Stimulated activated CD4-positive, alpha-beta T cell treated with anti-CD3 and anti-CD28 coated beads, Interleukin-12 subunit alpha, Interleukin-12 subunit beta, amount 100 ng/mL, for 4 hours (primary cell): ENCODE measurements at places on chromosomes 2 and 18.

DNA sequence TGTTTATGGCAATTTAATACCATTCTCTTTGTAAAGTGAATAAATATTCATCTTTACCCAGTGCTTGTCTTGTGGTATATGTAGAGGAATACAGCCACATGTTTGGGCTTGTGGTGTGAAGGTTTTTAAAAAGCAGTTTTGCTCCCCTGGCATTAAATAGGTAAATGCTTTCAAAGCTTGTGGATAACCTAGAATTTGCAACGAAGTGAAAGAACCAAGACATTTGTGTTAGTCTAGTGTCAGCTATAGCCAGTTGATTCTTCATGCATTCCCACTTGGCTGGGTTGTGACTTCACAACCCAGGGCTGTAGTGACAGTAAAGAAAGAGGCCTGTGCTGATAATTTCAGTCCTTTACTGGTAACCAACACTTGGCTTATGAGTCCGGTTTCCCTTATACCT lies 32.9 kb upstream of the TOGARAM2 start:
- DNase-seq: no peak

DNA sequence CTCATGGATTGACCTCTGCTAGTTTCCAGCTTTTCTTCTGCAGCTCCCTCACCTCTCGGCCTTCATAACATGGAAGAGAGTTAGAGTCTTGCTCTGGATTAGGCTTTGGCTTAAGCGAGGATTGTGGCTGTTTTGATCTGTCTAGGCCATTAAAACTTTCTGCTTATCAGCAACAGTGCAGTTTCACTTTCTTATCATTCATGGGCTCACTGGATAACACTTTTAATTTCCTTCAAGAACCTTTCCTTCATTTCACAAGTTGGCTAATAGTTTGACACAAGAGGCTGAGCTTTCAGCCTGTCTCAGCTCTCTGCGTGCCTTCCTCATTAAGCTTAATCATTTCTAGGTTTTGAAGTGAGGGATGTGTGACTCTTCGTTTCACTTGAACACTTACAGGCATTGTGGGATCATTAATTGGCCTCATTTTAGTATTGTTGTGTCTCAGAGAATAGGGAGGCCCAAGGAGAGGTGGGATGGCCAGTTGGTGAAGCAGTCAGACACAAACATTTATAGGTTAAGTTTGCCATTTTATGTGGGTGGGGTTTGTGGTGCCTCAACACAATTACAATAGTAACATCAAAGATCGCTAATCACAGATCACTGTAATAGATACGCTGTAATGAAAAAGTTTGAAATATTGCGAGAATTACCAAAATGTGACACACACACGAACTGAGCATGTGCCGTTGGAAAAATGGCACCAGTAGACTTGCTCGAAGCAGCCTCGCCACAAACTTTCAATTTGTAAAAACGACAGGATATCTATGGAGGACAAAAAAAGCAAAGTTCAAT lies 129.3 kb downstream of the ZNF236 start:
- DNase-seq: no peak

DNA sequence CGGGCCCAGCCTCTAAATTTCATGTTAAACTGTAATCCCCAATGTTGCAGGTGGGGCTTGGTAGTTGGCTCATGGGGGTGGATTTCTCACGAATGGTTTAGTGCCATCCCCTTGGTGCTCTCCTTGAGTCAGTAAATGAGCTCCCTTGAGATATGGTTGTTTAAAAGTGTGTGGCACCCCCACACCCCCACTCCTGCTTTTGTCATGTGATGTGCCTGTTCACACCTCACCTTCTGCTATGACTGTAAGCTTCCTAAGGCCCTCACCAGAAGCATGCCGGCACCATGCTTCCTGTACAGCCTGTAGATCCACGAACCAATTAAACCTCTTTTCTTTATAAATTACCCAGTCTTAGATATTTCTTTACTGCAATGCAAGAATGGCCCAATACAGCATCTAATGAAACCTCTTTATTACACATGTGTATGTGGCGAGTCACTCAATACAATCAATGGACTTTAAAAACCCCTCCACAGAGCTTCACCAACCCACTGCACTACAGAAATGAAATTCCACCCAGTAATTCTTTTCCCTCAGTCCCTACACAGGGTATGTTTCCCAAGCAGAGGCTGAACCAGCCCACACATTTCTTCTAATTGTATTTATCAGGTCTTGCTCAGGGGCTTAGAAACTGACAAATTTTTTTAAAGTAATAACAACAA lies 47.3 kb downstream of the WDFY1 start:
- DNase-seq: no peak

- peak; percentile 2 for DNase-seq
Measured at GRCh38 chr2:151189125-151189524, 72.5 kb downstream of the RBM43 start.

DNA sequence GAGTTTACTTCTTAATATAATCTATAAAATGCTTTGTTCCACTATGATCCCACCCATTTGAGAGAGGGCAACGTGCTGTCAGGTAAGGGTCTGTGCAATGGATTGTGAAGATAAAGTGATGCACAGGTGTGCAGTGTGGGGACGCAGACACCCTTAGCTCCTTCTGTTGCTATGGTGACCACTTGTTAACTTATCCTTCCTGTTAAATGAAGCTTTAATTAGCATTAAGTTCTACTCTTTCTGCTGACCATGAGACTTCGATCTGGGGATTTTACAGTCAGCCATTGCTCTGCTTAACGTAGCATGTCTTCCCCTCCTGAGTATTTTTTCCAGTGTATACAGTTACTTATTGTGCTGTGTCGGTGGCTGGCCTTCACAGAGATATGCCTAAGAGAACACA lies 23.1 kb upstream of the ALKAL2 start:
- DNase-seq: no peak

DNA sequence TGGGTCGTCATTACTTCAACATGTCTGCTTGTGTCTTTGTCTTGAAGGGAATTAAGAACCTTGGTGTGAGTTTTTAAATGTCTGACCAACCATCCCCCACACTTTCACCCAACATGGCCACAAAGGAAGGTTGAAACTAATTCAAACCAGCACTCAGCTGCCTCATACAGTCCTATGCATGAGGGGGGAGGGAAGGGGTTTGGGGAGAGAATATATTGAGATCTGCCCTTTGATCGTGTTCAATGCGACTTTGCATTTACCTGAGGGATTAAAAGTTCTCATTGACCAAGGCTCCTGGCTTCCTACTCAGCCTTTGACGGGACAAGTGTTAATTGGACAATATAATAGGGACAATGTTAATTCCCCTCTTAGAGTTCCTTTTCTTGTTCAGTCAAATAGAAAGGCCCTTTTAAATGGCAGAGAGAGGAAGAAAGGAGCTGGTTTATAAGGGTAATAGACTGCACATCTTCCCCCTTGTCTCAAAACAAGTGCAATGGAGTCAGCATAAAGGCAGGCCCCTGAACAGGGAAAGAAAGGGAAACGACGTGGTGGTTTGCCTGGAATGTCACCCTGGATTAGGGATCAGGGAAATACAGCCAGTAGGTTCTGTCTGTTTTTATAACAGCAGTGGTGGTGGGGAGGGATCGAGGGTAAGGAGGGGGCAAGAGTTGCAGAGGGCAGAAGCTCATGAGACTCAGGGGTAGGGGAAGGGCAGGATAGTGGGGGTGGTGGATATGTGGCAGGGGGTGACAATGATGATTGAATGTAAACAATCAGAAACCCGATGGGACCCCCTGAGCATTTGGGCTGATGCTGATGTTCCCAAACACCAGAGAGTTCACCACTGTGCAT lies 198.7 kb downstream of the MYCN start:
- no peak for DNase-seq

- no peak for DNase-seq
Measured at GRCh38 chr2:46050489-46050888, 246.7 kb upstream of the EPAS1 start.

DNA sequence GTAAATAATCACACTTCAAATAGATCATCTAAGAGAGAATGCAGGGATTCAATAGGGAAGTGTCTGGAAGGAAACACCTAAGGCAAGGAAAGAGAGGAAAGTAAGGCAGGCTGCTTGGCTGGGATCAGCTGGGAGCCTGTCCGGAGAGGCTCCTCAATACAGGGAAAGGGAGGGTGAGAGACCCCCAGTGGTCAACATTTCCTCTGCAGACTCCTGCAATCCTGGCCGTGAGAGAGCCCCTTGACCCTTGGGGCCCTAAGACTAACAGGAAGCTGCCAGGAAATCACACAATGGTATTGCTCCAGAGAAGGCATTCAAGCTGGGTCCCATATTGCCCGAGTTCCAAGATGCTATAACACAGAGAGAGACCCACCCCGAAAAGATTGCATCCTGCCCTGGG lies 549.4 kb downstream of the NYAP2 start:
- no peak for DNase-seq

DNA sequence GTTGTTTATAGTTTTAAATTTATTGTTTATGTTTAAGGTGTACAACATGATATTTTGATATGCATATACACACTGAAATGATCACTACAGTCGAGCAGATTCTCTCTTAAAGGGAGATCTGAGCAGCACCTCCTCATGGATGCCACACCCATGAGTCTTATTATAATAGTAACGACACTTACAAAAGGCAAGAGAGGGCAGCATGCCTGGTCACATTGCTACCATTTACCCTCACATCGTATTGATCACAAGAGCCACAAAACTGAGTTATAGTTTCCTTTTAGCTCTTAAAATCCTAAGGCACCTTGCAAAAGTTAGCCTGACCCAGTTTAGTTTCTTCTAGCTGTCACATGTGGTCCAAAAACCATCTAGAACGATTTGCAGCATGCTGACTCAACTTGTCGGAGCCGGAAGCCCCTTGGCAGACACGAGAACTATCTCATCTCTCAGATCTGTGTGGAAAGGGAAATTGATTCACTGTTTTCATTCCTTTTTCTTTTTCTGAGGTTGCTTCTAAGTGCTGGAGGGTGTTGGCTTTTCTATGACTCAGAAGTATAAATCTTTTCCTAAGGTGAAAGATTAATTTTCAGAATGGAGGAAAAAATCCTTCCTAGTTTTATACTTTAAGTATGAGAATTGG lies 85.3 kb downstream of the CDC42EP3 start:
- DNase-seq: peak; percentile 55

DNA sequence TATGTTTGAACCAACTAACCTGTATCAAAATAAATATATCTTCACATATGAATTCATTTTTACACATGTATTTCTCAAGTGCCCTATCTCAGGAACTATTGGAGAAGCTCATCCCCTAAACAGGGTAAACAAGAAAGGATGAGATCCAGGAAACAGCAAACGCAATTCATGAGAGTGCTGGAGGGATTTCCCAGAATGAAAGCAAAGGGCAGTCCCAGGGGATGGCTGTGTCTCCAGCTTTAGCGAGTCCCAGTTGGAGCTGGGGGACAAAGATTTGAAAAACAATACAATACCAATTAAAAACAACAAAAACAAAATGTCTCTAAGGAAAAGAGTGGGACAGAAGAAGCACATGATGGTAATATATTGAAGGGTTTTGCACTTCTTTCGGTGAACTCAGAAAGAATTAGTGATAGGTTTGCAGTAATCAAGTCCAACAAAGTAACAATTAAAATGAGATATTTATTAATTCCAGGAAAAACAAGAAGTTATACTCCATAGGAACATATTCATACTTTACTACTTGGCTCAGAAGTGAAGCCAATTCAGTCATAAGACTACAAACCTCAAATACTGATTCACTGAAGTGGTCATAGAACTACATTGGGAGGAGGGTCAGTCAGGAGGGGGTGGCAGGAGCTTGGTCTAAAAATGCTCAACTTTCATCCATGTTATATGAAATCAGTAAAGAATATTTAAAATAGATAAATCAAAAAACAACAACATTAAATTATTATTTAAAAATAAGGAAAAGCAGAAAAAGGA lies 73.1 kb upstream of the PDE1A start:
- no peak for DNase-seq

DNA sequence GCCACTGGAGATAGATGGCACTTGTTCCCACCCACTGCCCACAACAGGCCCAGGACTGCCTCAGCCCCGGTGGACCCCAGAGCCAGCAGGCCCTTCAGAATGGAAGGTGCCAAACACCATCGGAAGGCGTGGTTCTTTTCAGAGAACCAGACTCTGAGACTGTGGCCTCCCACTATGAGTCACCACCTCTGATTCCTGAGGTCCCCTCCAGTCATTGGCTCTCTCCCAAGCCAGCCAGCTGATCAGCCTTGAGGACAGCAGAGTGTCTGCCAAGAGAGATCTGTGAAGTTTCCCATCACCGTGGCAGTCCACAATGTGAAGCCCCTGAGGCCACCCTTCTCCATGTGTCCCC lies 10.4 kb upstream of the MAP3K2 start:
- no peak for DNase-seq

GRCh38 chr2:171512014-171512413 lies 10.3 kb upstream of the CYBRD1 start:
- no peak for DNase-seq

- no peak for DNase-seq
Measured at GRCh38 chr18:47265197-47265596, 13.7 kb upstream of the SKOR2 start.

- DNase-seq: no peak
Measured at GRCh38 chr2:151137526-151137925, 124.1 kb downstream of the RBM43 start.

DNA sequence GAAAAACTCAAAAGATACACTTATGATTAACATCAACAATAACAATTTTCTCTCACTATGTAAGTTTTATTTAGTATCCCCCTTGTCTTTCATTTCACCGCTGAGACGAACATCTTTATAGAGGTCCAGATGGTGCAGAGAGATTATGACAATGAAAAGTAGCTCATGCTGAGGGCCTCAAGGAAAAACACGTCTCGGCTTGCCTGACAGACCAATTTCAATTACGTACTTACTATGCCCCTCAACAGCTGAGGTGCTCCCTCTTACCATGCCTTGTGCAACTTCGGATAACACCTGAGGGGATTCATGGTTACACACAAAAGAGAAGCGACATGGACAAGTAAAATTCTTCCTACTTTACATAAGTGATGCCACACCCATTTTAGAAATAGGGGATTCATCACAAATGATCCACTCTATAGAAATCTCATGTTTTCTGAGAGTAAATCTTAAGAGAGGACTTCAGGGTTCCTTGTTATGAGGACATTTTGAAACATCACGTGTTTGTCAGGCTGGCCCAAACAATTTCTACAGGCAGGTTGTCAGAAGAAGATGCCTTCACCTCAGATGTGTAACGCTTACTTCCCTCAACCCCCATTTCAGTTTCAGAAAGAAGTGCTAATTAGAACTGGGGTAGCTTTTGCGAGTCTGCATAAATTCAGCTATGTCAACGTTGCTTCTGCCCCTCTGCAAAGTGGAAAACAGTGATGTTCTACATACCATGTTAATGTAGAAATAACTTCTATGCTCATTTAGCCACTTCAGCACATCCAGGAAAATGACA lies 191.4 kb downstream of the NRXN1 start:
- no peak for DNase-seq

- DNase-seq: peak; percentile 72
Measured at GRCh38 chr2:216081487-216082116, at the start of the genes PECR and TMEM169. PECR (minus strand) TSS chr2:216081809; CDS start chr2:216081741, 68 bp downstream. TMEM169 (plus strand) TSS chr2:216081919; CDS start chr2:216095964, 14,045 bp downstream.

GRCh38 chr2:50401772-50402653 lies 629.9 kb downstream of the NRXN1 start:
- DNase-seq: no peak

GRCh38 chr2:53505826-53506225 lies 261.8 kb upstream of the CHAC2 start:
- no peak for DNase-seq

- DNase-seq: no peak
Measured at GRCh38 chr2:228545041-228545747, 363.7 kb upstream of the SPHKAP start.

- no peak for DNase-seq
Measured at GRCh38 chr18:13107074-13107473, 111.5 kb upstream of the LDLRAD4 start.
